NCI-H446 treated with DMSO at 0.1 percent for 48 hours (cell line): ENCODE measurements at places on chromosomes 1 and 21.

DNA sequence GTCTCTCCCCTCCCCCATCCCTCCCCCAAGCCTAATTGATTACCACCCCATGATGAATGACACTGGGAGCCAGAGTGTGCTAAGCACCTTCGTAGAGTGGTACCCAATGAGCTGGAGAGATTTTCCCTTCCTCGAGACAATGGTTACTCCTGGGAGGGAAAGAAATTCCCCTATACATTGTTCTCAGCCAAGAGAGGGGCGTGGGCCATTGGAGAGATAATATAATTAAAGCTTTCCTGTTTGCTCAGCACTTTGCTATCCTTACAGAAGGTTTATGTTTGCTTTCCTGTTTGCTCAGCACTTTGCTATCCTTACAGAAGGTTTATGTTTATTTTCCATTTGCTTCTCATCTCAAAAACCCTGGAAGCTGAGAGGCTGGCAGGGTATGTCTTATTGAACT lies 126.1 kb upstream of the KLHDC7A start:
- DNase-seq = no peak

GRCh38 chr1:91498035-91498434 lies 2.6 kb upstream of the CDC7 start:
- no peak for DNase-seq

DNA sequence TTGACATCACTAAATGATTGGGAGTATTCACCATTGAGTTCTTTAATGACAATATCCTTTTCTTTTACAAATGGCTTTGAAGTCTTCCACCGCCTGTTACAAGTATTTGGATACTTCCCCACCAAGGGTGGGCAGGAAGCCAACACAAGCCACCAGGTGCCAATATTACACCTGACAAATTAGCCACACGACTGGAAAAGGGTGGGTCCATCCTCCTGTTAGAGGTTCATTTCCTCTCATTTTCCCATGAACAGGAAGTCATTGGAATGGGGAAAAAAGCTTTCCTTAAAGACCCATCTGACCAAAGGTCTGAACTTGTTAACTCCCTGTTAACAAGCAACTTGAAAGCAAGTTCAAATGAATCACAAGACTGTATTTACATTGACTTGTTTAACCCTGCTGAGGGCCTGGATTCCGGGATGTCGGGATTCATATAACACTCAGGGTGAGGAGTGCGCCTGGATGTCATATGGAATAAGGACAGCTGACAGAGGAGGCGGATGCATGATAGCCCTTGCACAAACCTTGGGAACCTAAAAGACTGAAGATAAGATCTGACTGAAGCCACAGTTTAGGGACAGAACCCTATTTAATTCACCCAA lies 40.5 kb upstream of the PROX1 start:
- DNase-seq = no peak

- no peak for DNase-seq
Observed at GRCh38 chr1:228351850-228352249, 54.8 kb downstream of the TRIM11 start.

- DNase-seq = no peak
Observed at GRCh38 chr21:16569679-16570078, 839.9 kb downstream of the USP25 start.

DNA sequence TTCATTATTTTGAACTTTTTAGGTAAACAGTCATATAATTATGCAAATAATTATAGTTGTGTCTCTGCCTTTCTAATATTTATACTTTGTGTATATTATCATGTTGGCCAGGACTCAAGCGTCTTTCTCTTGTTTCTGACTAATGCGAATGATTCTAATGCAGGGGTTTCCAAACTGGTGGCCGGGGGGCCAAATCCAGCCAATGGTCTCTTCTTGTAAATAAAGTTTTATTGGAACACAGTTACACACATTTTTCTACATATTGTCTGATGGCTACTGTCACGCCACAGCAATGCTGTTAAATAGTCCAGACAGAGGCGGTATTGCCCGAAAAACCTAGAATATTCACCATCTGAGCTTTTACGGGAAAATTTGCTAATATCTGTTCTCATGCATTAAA lies 8.9 kb upstream of the POFUT2 start:
- DNase-seq = no peak

- no peak for DNase-seq
Observed at GRCh38 chr1:116834595-116834994, 75.1 kb upstream of the PTGFRN start.

GRCh38 chr1:209249280-209249670 lies 334.2 kb upstream of the CAMK1G start:
- peak; percentile 63 for DNase-seq

- DNase-seq = no peak
Observed at GRCh38 chr1:27643600-27644368, 8.8 kb upstream of the FGR start.
